ENCODE measurements at places on chromosomes 5 and 9. TPM values are rescaled to one million over a fixed set of nuclear protein-coding genes. Genes with fewer than 3 reads are reported as not detected.

GRCh38 chr5:78544561-78545201 is 103.9 kb downstream of the LHFPL2 start:
- peak; percentile 30 for DNase-seq

DNA sequence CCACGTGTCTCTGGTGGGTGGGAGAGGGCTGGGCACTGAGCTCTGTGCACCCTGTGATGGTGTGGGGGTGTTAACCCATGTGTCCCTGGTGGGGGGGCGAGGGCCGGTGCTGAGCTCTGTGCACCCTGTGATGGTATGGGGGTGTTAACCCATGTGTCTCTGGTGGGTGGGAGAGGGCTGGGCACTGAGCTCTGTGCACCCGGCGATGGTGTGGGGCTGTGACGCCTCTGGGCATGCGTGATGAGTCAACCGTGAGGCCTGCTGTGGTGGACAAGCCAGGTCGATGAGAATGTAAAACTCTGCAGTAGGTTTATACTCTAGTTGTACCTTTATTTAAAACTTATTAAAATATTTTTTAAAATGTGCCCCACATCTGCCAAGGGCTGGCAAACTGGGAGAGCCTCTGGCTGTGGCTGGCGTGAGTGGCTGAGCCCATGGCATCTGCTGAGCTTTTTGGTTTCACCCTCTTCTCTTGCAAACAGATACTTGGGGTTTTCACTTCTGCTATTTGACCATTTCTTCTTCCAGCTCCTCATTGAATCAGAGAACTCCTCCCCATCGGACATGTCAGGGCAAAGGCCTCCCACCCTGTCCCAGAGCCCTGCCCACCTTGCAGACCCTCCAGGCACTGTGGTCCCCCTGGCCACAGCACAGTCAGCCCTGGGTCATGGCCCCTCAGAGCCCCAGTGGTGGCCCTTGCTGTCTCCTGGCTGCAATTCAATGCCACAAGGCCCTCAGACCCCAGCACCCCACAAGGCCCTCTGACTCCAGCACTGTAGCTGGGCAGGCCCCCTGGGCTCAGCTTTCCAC is 18.5 kb upstream of the EXOC3 start:
- DNase-seq = no peak

The UGT3A2 gene
- 0.44 TPM for total RNA-seq

The WDR38 gene
- not detected for total RNA-seq

The IFNB1 gene
- total RNA-seq = not detected

The FLT4 gene
- 12.1 TPM for total RNA-seq

The EPB41L4B gene
- 15.9 TPM for total RNA-seq

The GRXCR2 gene
- total RNA-seq = not detected

The GGTA1 gene
- total RNA-seq = 2.0 TPM

Data from ureter (tissue), 1 donor.